ENCODE measurements at places on chromosomes 12 and 14.

- no peak for DNase-seq
Observed at GRCh38 chr12:124410354-124411175, 115.7 kb downstream of the RFLNA start.

- DNase-seq = no peak
Observed at GRCh38 chr14:22185789-22186188, 403.2 kb downstream of the DAD1 start.

DNA sequence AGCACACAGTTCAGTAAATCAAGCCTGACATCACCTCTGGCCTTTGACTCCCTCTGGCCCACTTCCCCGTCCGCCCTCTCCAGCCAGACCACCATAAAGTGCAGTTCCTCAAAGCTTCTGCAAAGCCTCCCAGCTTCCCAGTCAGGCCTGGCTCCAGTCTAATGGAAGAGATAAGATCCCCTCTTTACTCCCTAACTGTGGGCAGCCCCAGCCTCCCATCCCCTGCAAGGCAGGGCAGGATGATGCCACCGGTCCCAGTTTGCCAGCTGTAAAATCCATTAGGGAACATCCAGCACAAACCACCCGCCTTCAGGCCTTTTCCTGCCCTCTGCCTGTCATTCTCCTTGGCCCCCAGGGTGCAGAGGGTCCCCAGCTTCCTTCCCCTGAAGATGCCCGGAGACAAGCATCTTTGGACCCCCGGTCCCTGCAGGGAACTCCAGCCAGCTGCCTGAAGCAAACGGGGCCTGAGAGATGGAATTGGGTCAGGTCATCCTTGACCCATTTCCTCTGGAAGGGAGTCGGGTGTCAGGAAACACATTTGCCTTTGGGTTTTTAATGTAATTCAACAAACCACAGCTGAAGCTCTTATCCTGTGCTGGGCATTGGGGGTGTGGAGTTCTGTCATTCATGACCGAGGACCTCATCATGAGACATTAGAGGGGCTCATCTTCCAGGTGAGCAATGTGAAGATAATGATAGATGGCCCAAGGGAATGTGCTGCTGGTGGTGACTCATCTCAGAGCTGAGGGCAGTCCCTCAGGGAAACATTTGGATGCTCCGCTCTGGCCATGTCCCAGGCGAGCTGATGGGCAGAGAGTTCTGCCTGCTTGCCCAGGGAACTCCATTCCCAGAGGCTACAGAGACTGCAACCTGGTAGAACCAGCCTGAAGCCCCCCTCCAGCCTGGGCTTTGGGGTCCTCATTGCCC, 93.8 kb upstream of the CLMN start:
- DNase-seq = no peak

DNA sequence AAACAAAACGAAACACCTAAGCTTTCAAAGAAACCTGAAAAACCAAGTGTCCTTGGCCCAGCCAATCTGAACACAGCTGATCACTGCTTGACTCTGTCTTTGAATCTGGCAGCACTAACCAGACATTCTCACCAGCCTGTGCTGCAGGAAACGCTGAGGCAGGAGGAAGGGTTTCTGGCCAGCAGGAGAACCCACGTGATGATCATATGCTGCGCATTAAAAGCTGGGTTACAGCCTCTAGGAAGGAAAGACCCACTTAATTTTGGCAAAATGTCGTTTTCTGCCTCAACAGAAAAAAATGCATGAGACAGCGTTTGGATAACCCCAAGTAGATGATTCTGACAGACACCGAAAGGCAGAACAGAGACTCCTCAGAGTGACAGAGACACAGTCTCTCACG, 9.8 kb downstream of the APPL2 start:
- no peak for DNase-seq

GRCh38 chr12:99142651-99143050, 497.6 kb downstream of the APAF1 start:
- DNase-seq = no peak

Measured in activated T-cell treated with anti-CD3 and anti-CD28 coated beads for 48 hours (primary cell).